NCI-H2081 (cell line): ENCODE measurements at places on chromosomes 3 and 15.

- DNase-seq, result no peak
Observed at GRCh38 chr15:44159492-44159891, 35.6 kb downstream of the FRMD5 start.

- DNase-seq, result no peak
Observed at GRCh38 chr3:57972531-57973111, 35.6 kb upstream of the FLNB start.

DNA sequence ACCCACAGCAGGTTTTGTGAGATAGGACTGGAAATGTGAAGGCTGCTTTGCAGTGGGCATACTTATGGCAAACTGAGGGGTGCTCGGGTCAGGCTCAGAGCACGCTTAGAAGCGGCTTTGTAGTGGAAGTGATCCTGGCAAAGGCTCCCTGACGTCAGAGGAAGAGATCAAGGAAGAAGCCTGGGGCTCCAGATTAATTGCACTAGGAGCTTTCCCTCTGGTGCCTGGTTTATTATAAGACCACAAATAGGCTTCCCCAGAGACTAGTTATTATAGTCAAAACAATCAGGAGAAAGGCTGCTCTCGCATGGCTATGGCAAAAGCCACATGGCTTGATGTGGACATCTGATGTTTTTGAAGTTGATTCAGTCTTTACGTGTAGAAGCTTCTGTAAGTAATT, 515.1 kb downstream of the GABRG3 start:
- DNase-seq, result peak; percentile 73

DNA sequence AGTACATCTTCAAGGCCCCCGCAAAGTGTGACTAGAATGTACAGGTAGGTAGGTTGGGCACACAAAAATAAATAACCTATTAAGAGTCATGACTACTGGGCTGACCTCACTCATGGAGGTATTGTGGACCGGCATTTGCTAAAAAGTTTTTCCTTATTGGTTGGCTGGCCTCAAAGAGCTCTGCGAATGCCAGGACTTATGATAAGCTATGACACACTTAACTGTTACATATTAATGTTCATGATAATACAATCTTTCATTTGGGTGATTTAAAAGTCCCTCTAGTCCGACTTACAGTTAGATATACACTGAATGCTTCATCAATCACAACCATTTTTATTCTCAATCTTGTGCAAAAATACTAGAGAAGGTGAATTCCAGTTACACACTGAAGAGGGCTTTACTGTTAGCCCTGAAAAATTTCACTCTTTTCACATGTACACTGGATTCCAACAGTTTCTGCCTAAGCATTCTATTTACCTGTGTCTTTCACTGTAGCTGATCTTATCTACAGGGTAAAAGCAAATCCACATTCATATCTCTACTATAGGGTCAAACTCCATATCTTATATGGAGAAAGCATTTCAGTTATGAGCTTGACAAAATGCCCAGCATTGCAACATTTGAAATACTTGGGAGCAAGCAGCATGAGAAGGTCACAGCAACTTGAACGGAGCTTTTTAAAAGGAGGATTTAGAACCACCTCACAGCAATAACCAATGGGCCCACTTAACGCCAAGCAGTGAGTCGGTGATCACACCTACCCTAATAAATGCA, 329.1 kb downstream of the FOXP1 start:
- DNase-seq, result no peak

DNA sequence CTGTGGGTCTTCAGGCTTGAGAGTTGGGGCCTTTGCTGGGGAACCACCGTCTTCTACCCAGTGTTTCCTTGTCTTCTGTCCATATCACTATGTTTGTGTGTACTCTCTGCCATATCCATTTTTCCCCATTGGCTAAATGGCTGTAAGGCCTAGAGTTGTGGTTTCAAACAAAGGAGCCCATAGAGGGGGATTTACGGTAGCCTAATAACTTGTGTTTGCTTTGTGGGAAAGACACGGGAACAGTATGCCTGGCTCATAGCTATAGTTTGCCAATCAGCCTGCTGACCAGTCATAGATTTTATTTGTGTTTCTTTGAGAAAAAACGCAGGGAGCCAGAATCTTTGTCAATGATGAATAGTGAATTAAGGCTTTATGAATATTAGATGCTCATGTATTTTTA, 554.8 kb downstream of the NAALADL2 start:
- no peak for DNase-seq

GRCh38 chr3:126212620-126213378, 32.4 kb upstream of the ALDH1L1 start:
- DNase-seq, result peak; percentile 71

DNA sequence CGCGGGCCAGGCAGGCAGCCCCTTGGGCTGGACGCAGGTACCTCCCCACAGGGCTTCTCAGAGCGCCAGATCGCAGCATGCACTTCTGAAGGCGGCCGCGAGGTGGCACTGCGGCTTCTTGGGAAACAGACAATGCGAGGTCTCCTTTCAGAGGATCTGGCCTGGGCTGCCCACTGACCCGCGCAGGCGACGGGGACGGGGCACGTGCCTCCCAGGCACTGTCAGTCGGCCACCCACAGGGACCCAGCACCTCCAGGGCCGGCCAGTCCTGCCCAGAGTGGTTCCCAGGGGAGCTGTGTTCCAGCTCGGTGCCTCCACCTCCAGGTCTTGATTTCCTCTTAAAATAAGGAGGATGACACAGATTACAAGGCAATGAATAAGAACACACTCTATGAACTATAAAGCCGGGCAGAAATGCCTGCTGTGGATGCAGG, 24.4 kb upstream of the TXNRD3 start:
- DNase-seq, result peak; percentile 83

GRCh38 chr3:20974396-20974795, 776.6 kb downstream of the ZNF385D start:
- DNase-seq, result no peak

DNA sequence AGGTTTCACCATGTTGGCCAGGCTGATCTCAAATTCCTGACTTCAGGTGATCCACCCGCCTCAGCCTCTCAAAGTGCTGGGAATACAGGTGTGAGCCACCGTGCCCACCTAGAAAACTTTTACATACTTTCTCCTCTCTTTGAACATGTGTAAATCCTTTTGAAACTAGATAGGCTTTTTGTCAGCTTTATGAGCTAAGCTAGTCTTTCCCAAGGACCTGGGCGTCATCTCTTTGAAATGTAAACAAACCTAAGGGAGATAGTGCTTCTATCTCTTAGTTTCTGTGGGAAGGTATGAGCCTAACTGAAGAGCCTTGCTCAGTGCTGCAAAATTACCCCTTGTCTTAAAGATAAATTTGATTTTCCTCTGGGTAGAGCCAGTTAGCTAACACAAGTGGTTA, 4.8 kb downstream of the CX3CR1 start:
- no peak for DNase-seq

DNA sequence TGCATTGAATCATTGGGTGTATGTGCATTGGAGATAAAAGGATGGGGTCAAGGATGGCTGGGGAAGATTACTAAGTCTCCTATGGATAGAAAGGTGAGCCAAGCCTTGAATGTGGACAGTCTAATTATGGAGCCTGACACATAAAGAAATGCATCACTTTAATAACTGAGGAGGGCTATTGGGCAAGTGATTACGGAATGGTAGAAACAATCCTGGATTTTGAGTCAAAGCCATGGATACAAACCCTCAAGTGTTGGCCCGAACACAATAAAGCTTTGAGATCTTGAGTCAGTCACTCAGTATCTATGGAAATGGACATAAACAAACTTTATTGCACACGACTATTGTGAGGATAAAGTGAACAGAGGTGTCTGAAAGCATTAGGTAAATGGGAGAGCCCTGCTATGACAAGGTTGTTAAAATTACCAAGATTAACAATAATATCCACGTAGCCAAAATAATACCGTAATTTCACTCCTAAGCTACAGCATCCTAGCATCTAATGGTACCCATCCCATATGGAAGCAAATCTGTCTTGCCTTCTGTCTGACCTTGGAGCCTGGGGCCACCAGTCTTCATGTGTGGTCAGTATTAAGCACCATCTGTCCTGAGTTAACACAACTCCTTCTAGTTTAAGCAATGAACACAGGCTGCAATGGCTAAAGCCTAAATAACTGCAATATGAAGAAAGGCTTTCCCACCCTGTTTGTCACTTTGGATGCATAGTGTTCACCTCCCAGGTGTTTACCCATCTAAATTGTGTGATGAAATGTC, 136.9 kb upstream of the PRICKLE2 start:
- no peak for DNase-seq

DNA sequence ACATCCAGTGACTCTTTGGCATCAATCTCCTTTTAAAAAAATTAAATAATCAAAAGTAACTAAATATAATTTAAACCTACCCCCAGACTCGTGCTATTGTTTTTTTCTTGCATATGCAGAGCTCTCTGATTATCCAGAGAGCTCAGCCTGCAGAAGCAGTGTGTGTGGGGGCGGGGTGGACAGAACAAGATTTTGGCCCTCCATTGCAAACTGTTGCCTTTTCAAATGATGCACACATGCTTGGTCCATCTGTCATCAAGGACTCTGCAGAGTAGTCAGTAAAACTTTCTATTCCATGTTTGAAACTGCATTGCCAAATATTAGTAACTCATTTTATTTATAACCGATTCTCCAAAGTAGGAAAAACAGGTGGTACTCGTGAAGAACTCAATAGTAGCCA, 28.6 kb upstream of the STXBP5L start:
- DNase-seq, result no peak

DNA sequence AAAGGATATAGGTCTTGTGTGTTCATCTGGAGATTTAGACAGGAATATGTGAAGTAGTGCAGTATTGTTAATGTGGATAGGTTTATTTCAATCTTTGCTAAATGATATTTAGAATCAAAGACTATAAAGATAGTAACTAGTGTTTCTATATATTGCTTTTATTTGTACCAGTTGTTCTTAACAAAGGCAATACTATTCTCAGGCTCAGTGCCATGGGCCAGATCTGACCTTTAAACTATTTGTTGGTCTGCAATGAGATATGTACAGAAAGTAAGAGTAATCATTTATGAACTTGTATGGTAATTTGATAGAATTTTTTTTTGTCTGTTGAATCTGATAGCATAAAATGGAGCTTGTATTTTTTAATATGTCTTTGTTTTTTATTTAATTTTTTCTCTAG, 146.7 kb upstream of the AZI2 start:
- DNase-seq, result no peak

GRCh38 chr15:67852418-67852817, 12.6 kb upstream of the RNU6-1 start:
- no peak for DNase-seq

DNA sequence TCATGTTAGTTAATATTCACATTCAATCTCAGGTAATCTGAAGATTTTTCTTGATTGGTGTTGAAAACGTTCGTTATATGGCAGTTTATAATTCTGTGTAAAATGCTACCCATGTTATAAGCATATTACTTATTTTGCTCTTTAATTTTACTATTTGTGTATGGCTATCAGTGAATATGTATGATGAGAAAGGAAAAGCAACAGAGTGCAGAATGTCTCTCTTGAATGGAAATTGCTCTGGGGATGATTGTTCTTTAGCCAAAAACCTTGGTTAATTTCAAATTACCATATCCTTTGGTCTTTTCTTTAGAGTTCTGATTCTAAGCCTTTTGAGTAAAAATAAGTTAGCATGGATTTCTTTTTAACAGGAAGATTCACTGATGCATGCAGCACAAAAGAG, 2.5 kb downstream of the SERPINI1 start:
- DNase-seq, result no peak

DNA sequence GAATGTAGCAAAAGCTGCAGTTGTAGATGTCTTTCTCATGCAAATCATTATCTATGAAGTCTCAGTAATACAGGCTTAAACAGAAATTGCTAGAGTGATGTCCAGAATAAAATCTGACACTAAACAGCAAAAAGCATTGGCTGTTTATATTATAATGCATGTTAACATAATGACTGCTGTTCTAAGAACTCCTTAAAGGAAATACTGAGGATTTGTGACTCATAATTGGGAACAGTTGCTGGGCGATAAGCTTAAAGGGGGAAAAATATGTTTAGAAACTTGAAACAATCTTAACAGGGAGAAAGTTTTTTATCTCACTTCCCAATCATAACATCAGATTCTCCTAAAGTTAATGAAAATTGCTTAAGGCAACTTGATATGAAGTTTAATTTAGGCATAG, 17.5 kb downstream of the TIPARP start:
- no peak for DNase-seq

- DNase-seq, result no peak
Observed at GRCh38 chr15:48469271-48469670, 138.0 kb downstream of the DUT start.

DNA sequence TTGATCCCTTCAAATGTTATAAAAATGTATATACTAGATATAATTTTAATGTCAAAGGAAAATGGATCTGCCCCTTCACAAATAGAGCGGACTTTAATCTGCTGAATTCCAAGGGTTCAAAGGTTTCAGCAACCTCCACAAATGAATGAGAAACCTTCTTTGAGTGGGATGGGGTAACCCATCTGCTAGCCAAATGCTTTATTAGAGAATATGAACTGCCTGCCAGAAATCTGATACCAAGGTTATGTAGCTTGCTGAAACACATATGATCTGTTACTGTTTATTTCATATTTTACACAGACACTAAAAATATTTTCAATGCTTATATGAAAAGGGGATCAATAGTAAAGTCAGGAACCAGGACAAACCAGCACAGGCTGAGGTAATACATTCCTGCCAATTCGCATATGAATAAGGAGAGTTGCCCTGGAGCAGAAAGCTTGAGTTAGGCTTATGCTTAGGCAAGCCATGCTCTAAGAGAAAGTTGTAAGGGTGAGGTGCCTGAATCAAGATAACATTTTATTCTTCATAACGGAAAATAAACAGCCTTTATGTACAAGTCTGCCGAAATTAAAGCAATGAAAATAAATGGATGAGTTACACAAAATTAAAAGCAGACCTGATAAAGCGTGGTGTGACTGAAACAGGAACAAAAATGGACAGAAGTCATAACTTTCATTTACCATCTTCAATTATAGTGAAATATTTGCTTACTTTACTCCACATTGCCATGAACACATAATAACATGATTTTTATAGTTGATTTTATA, 26.5 kb downstream of the PLOD2 start:
- DNase-seq, result no peak

GRCh38 chr3:196985298-196985697, 16.7 kb upstream of the PIGZ start:
- no peak for DNase-seq

- DNase-seq, result no peak
Observed at GRCh38 chr15:64288577-64288976, 67.4 kb downstream of the CSNK1G1 start.

GRCh38 chr3:110608566-110608965, 463.1 kb upstream of the NECTIN3 start:
- DNase-seq, result no peak

- no peak for DNase-seq
Observed at GRCh38 chr3:152595975-152596821, 238.7 kb upstream of the P2RY1 start.

GRCh38 chr3:43089081-43089480, 16.8 kb downstream of the POMGNT2 start:
- DNase-seq, result no peak

- no peak for DNase-seq
Observed at GRCh38 chr15:90988296-90988695, 6.0 kb downstream of the PRC1 start.

DNA sequence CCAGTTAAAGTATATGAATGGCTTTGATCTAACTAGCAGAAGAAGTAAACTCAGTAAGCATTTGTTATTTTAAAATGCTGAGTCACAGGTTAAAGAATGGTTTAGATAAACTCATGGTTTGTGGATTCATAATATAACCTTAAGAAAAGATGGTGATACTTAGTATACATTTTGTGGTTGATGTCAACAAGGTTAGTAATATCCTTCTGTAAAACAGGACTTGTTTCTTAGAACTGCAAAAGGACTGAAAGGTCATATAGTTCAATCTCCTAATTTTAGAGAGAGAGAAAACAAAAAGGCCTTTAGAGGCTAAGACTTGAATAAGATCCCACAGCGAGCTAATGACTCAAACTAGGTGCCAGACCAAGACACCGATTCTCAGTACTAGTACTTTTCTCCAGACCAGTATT, 50.0 kb downstream of the STRIT1 start:
- no peak for DNase-seq
